CD4-positive, CD25-positive, alpha-beta regulatory T cell (primary cell): ENCODE measurements at places on chromosomes 3 and 15.
A peak's percentile ranks its signal among the peaks of the same experiment; 100 is the strongest.

DNA sequence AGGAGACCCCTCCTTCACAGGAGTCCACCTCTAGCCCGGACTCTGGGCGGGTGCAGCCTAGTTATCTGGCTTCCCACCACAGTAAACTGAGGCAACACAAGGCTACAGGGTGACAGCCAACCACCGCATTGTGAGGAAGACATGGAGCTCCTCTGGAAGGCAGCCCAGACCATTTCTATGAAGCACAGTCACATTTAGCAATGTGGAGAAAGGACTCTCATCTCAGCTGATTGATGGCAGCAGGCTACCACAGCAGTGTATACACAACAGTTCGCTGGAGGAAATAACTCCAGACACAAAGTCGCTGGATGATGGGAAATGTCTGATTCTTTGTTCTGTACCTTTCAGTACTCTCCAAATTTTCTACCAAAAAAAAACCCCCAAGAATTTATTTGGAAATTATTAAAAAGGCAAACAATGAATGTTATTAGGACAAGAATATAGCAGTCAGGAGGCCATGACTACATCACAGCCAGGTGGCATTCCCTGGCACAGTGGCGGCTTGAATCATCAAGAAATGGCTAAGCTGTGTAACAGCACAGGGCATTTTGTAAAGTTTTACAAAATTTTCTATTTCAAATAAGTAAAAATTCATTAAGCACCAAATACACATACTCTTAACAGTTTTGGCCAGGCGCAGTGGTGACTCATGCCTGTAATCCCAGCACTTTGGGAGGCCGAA, 40.1 kb downstream of the FAN1 start:
- DNase-seq: no peak

- no peak for DNase-seq
Measured at GRCh38 chr3:20999661-21000060, 751.3 kb downstream of the ZNF385D start.

- no peak for DNase-seq
Measured at GRCh38 chr3:36192901-36193300, 187.4 kb upstream of the STAC start.

DNA sequence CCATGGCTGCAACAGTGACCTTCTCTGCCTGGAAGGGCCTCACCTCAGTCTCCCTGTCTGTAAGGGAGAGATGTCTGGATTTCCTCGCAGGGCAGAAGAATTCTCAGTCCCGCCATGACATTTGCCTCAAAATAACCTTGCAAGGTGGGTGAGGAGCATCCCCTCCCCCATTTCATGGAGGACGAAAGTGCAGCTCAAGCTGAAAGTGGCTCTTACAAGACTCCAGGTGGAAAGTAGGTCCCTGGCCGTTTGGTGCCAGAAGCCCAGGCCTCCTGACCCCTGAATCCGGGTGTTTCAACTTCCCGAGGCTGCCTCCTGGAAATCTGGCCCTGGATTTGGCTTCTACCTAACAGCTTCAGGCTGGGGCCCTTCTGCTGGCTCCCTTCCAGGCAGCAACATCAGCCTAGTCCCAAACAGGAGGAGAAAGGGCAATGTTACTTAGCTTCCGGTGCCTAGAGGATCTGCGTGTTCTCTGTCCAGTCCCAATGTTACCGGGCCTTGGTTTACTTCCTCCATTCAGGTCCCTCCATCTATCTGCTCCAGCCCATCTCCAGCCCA, 769 bp upstream of the CSPG4 start:
- no peak for DNase-seq

GRCh38 chr3:168498194-168498593, 402.5 kb upstream of the GOLIM4 start:
- no peak for DNase-seq

- DNase-seq: no peak
Measured at GRCh38 chr3:79467721-79468120, 300.1 kb downstream of the ROBO1 start.

GRCh38 chr3:123773681-123774431, 110.3 kb downstream of the MYLK start:
- DNase-seq: no peak

GRCh38 chr3:186241910-186242821, 119.9 kb downstream of the DGKG start:
- no peak for DNase-seq

DNA sequence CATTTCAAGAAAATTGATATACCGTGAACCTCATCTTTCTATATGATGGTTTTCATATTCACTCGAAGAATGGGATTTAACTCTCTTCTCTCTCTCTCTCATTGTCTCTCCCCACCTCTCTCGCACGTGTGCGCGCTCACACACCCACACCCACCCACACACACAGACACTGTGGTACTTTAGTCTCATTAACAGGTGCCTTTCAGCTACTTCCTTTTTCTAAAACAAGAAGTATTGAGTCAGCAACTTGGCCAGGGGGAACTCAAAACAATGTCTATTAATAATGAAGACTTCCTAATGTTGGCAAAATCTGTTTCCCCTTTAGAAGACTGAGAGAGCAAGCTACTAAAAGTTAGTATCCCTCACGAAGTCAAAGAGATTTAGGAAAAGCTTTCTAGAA, 150.7 kb downstream of the TMCO5A start:
- peak; percentile 39 for DNase-seq

GRCh38 chr15:70802629-70803028, 39.3 kb upstream of the UACA start:
- DNase-seq: no peak

- no peak for DNase-seq
Measured at GRCh38 chr3:45967724-45968123, 24.5 kb downstream of the CXCR6 start.

DNA sequence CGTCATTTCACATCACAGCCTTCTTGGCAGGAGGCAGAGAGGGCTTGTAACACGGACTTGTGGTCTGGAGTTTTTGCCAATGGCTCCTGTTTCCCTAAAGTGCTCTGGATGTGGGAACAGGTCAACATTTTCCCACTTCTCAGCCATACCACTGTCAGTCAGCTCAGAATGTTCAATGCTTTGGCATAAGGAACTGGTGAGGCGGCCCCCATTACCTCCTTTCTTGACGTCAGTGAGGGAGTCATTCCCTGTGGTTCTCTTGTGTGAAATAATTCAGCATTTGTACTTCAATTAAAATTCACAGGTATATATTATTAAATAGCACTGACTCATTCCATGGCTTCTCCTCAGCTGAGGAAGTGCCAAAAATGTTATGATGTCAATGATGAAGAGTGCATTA, 167.1 kb downstream of the P3H2 start:
- DNase-seq: no peak

GRCh38 chr3:18556503-18557135, 131.5 kb upstream of the SATB1 start:
- DNase-seq: peak; percentile 71

GRCh38 chr3:100105501-100105900, 8.8 kb downstream of the FILIP1L start:
- DNase-seq: peak; percentile 30

GRCh38 chr3:145490088-145491048, 670.6 kb downstream of the PLOD2 start:
- DNase-seq: no peak

GRCh38 chr3:138359148-138359918, 11.0 kb downstream of the MRAS start:
- no peak for DNase-seq

- DNase-seq: no peak
Measured at GRCh38 chr15:63056829-63057228, 14.3 kb downstream of the TPM1 start.

- DNase-seq: no peak
Measured at GRCh38 chr3:194274424-194275085, 76.6 kb downstream of the CPN2 start.

DNA sequence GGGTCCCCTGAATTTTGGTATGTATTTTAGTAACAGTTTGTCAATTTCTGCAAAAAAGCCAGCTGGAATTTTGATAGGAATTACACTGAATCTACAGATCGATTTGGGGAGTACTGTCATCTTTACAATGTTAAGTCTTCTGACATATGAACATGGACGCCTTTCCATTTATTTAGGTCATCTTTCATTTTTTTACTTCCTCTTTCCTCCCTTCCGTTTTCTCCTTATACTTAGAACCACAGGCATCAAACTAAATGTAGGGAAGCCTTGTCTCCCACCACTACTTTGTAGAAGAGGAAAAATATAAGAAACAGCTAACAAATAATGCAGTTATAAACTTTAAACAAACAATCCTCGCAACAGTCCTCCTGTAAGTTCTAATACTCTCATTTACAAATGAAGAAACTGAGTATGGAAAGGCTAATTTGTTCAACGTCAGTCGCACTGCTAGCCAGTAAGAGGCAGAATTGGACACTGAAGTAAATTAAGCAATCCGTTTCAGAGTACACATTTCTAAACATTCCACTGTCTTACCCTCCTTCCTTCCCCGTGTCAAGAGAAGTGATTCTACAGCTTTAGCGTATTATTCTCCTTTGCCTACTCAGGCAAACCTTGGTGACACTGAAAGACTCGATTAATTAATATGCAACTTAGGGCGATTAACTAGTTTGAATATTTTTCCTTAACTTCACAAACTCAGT, 25.6 kb downstream of the RHOA start:
- no peak for DNase-seq

- no peak for DNase-seq
Measured at GRCh38 chr15:62749036-62749815, 293.3 kb upstream of the TPM1 start.

- DNase-seq: no peak
Measured at GRCh38 chr3:120526011-120526870, 69.9 kb upstream of the NDUFB4 start.

- no peak for DNase-seq
Measured at GRCh38 chr3:152083135-152083534, 185.6 kb upstream of the MBNL1 start.

DNA sequence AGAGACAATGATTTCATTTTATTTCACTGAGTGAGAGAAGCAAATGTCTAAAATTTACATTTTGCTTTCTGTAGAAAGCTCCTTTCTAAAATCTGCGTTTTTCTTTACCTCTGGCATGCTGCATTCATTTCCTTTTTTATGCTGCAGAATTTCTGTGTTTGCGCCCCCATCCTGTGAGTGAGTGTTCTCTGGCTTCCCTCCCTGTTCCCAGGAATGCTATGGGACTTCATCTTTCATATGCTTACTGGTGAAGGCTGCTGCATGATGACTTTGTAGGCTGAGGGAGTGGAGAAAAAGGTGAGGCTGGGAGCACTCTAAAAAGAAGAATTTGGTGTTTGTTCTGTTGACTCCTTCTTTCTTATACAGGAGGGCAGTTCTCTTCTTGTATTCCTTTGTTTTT, 7.7 kb upstream of the TMC3 start:
- DNase-seq: no peak

- no peak for DNase-seq
Measured at GRCh38 chr3:139202226-139202958, 141.4 kb upstream of the MRPS22 start.

GRCh38 chr15:41180206-41180789, 50.3 kb downstream of the EXD1 start:
- no peak for DNase-seq

DNA sequence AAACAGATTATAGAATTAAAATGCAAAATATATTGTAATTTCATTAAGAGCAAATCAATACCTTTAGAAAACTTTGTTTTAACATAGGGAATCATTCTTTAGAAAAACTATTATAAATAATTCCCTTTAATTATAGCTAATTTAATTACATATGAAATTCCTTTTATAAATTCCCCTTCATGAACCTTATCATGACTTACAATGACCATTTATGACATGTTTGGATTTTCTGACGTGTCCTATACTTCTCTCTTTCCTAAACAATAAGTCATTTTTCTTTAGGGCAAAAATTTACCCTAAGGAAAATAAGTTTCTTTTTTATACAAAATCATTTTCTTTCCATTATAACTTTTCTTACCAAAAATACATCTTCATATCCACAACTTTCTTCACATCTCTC, 37.8 kb downstream of the PRR20G start:
- DNase-seq: no peak

- DNase-seq: peak; percentile 3
Measured at GRCh38 chr15:48641416-48641815, 4.1 kb downstream of the FBN1 start.

GRCh38 chr3:93843981-93844380, 129.7 kb downstream of the PROS1 start:
- no peak for DNase-seq

DNA sequence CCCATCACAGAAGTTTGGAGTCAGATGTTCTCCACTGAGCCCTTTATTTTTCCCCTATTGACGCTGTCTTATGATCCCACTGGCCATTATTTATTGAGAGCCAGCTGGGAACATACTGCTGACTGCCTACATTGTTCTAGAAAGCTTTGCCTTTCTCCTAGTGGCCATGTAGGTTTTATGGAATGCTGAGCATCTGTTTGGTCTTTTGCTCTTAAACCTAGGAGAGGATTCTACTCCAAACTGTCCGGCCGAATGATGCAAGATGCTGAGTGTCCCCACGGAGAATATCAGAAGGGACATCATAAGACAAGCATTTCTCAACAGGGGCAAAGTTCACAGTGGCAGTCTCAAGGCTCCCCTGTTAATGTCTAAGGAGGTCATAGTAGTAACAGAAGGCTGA, 171.4 kb downstream of the ARRDC4 start:
- DNase-seq: no peak

DNA sequence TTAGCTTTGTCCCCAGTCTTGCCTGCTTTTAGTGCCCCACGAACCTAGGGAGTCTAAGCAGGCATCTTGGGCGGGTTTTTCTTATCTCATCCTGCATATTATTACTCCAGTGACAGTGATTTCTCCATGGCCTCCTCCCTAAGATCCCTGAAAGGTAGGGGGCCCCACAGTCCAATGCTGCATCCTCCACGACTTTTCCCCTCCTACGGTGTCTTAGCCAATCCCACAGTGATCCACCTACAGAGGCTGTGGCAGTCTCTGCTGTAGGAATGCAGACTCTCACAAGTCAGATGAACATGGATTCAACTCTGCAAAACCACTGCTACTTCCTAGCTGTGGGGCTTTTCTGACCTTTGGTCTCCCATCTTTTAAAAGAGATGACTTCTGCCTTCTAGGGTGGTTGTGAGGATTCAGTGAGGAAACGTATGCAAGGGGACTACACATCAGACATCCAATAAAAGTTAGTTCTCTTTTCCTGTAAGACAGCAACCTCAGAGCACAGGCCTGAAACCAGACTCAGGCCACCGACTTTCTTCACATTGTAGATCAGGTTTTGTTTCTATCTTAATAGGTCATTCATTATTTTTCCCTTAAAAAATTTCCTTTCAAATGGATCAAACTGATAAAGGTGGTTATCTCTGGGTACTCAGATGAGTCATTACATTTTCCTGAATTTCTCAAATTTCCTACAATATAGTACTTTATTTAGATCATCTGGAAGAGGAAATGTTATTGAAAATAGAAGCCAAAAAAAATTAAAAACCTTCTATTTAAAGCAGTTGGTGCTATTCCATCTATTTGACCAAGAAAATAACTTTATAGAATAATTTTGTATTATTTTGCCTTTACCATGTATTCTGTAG, 23.2 kb downstream of the ILDR1 start:
- DNase-seq: no peak
